ENCODE measurements at places on chromosomes 2 and 18.

DNA sequence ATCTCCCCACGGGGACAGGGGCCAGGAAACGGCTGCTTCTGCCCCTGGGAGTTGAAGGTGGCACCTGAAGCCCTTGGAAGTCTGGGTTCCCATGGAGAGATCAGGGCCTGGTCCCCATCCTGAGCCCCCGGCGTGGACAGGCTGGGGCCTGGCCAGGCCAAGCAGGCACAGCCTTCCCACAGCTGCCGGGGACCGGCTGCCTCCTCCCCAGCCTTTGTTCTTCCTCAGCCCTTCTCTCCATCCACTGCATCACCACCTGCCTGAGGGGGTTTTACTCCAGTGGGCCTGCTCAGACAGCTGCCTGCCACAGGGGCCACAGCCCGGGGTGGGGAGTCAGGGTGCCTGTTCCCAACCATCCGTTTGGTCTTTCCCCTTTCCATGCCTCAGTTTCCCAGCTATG lies 187.7 kb downstream of the INHBB start:
- no peak for DNase-seq

DNA sequence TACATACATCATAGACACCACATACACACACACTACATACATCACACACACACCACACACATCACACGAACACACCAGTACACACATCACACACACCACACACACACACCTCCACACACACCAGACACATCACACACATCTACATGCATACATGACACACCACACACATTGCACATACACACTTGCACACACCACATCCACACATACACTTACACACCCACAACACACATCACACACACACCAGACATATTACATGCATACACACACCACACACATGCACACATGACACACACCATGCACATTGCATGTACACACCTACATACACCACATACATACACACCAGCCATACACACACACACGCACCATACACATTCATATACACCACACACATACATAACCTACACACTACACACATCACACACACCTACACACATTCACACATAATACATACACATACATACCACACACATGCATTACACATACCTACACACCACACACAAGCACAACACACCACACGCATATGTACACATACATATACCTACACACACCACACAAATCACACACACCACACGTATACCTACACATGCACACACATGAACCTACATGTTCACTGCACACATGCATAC lies 156.5 kb downstream of the NDUFA10 start:
- no peak for DNase-seq

GRCh38 chr2:16487686-16488085 lies 177.9 kb downstream of the CYRIA start:
- peak; percentile 26 for DNase-seq

DNA sequence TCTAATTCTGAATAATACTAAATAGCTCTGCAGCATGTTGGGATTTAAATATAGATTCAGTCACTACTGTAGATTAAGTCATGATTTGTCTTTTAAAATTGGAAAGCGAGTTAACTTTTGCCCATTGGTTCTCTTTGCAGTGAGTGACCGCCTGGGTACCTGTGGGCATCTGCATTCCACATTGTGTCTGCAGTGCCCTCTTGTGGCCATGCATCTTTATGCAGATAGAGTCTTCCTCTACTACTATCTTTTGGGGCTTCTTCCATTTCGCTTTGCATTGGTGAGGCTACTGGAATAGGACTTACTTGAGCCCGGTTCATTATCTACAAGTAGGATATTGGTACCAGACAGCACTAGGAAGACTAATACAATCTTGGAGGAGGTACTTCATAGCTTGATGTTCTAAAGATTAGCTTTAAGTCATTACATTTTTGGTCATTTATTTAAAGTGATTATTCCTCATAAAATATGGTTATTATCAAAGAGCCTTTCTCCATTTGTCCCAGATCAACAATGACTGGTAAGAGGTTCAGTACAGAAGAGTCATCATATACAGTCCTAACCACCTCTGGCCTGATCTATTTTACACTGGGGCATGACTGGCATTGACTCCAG lies 203.0 kb downstream of the SOCS6 start:
- peak; percentile 38 for DNase-seq

DNA sequence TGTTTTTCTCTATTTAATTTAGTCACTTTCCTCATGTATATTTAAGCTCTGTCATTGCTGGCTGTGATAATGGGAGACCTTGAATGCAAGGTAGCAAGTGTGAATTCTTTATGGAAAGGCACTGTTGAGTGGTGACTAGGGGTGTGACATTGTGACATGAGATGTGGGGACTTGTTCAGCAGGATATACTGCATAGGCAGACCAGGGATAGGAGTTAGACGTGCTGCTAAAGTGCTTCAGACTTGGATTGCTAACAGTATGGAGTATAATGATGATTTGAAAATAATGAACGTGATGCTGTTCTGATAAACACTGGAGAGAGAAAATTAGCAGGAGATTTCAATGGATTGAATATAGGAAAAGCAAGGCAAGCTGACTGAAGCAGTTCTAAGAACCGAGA lies 135.1 kb downstream of the NCOA1 start:
- no peak for DNase-seq

DNA sequence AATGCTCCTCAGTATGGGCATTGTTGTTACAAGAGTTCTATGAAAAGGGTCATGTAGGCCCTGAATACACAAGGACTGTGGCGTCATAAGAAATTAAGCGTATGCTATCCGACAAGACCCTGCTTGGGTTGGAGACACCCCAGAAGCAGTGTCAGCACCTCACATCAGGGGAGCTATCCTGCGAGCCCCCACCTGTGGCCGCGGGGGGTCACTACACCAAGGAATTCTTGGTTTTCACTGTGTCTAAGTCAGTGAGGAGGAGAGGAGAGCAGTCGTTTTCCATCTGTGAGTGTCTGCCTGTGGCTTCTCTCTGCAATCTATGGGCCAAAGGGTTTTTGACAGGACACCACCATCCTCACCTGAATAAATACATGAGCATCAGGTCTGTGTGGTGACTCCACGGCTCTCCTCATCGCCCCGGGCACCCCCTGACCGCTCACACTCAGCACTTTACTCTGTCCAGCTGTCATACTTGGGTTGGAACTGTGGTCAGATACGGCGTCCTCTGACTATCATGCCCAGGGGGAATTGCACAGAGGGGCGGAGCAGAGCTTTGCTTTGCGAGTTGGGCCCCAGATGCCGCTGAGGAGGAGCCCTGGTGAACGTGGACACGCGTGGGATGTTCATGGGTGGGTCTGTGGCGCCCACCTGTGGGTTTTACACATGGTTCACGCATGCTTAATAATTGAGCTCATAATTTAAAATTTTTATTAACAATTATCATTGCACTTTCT lies 235.5 kb downstream of the MYT1L start:
- DNase-seq, result no peak

Data from mesenchymal stem cell (in vitro differentiated cells and primary cell).